ENCODE measurements at places on chromosomes 1 and 21.
A peak's percentile ranks its signal among the peaks of the same experiment; 100 is the strongest.

- H3K4me1 ChIP-seq = no peaks in the 10 kb centered on the region
- H3K27me3 ChIP-seq = no peaks in the 10 kb centered on the region
- no peak overlapping the region for H3K27ac ChIP-seq
- peaks cover 4% of the 10 kb centered on the region for H3K36me3 ChIP-seq
- no peak for DNase-seq
These were observed 7.5 kb downstream of the TAF1A start for GRCh38 chr1:222582099-222582774.

- no peak overlapping the region for H3K27ac ChIP-seq
- DNase-seq = no peak
- H3K4me3 ChIP-seq = no peak overlapping the region
- peaks cover 5% of the 10 kb centered on the region for H3K27me3 ChIP-seq
These were observed 52.3 kb upstream of the TIAM1 start for GRCh38 chr21:31396399-31396798.

DNA sequence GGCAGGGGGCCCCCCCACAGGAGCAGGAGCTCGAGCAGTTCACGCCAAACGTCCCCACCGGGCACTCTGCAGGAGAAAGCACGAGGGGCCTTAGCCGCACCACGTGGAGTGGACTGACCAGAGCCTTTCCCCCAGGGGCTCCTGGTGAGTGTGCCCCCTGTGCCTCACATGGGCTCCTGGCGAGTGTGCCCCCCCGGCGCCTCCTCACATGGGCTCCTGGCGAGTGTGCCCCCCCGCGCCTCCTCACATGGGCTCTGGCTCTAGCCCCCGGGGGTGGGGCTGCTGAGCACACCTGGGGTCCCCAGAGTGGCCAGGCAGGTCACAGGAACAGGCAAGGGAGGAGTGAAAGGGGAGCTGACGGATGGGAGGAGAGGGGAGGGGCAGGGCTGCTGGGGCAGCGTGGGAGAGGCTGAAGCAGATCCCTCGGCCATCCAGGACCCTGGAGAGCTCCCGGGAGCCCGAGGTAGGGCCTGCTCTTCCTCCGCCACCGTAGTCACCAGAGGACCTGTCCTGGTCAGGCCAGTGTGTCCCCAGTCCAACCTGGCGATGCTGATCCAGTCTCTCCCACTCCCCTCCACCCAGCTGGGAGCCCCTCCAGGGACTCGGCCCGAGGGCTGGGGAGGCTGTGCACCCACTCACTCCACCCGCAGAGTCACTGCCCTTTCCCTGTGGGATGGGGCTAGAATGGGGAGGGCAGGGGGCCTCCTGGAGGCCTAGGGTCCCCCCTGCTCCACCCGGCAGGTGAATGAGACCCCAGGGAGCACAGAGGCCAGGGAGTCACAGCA, 47.6 kb downstream of the ARHGEF16 start:
- no peak overlapping the region for H3K27ac ChIP-seq
- H3K4me1 ChIP-seq = no peaks in the 10 kb centered on the region
- no peaks in the 10 kb centered on the region for H3K27me3 ChIP-seq
- H3K36me3 ChIP-seq = no peaks in the 10 kb centered on the region

DNA sequence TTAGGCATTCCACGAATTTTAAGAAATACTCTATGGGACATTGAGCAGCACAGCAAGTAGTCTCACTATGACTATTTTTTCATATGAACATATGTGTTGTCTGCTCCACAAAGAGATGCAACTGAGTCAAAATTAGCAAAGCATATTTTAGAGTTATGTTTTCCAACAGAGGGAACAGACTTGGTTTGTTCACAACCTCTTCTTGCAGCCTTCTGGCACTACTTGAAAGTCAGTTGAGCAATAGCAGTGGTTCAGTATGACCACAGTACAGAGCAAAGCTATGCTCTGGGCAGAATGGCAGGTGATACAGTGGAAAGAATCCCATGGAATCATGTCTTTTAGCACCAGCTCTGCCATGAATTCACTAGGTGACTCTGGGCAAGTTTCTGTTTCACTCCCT, 5.2 kb downstream of the CCN1 start:
- no peaks in the 10 kb centered on the region for H3K27me3 ChIP-seq
- DNase-seq = no peak
- H3K36me3 ChIP-seq = no peaks in the 10 kb centered on the region
- no peak overlapping the region for H3K27ac ChIP-seq

- no peaks in the 10 kb centered on the region for H3K36me3 ChIP-seq
- H3K4me3 ChIP-seq = no peak overlapping the region
- peaks cover 8% of the 10 kb centered on the region for H3K4me1 ChIP-seq
- DNase-seq = no peak
- H3K27me3 ChIP-seq = peaks cover 10% of the 10 kb centered on the region
These were observed 20.8 kb upstream of the LAPTM5 start for GRCh38 chr1:30778154-30778978.

DNA sequence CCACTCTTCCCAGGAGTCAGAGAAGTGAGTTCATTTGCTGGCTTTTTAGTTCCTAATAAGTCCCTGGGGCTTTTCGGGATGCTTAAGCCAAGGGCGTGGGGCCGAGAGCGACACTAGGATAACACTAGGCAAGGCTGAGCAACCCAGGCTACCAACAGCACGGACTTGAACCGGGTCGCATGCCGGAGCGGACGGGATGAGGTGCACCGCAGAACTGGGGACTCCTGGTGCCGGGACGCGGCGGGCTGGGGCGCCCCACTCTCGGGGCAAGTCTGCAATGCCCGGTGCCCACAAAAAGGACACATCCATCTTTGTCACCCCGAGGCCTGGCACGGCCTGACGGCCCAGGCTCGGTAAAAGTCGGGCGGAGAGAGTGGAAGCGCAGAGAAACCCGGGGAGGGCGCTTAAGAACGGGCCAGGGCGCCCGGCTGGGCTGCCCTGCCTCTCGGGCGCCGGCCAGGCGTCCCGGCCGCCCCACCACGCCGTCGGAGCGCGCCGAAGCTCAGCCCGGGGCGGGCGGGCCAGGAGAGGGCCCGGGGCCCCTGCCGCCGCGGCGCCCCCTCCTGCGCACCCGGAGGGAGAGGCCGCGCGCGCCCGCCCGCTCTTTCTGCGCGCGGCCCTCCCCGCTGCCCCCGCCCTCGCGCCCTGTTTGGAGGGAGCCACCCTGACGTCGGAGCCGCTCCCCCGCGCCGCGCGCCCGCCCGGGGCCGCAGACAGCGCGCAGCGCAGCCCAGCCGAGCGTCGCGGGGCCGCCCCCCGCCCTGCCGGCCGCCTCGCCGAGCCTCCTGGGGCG, at the start of gene NBL1:
NBL1 (plus strand) TSS at position 710 of the 793 bp plus-strand sequence. CDS start 10,720 bp downstream, outside the sequence.
- H3K27me3 ChIP-seq = no peaks in the 10 kb centered on the region
- no peaks in the 10 kb centered on the region for H3K36me3 ChIP-seq
- peak within 1 kb of the TSS; percentile 81 for H3K4me3 ChIP-seq
- peak within 1 kb of the TSS; percentile 82 for H3K27ac ChIP-seq
- peak; percentile 83 for DNase-seq

DNA sequence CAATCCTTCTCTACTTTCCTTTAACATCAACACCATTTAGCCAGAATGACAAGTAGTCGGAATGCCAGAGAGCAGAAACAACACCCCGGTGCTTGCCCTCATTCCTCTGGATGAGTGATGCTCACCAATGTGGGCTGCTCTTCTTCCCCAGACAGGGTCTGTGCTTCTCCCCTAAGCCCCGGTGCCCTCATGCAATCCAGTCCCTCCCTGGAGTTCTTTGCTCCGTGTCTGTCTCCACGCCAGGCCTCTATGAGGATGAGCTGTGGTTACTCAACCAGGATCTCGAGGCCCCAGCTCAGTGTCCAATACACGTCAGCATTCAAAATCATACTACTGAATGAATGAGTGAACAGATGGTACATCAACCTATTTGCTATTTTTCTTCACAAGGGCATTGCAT, 29.7 kb upstream of the PDE9A start:
- H3K4me3 ChIP-seq = no peak overlapping the region
- no peaks in the 10 kb centered on the region for H3K4me1 ChIP-seq
- H3K27me3 ChIP-seq = peaks cover 28% of the 10 kb centered on the region
- H3K27ac ChIP-seq = no peak overlapping the region
- no peak for DNase-seq

- no peak for DNase-seq
- H3K4me3 ChIP-seq = no peak overlapping the region
- no peaks in the 10 kb centered on the region for H3K4me1 ChIP-seq
These were observed 138.5 kb downstream of the CLIC6 start for GRCh38 chr21:34807146-34807880.

GRCh38 chr1:18217398-18218043, 109.9 kb downstream of the IGSF21 start:
- H3K4me3 ChIP-seq = no peak overlapping the region
- H3K27ac ChIP-seq = no peak overlapping the region
- H3K27me3 ChIP-seq = peaks cover 30% of the 10 kb centered on the region
- no peaks in the 10 kb centered on the region for H3K4me1 ChIP-seq
- no peak for DNase-seq
- no peaks in the 10 kb centered on the region for H3K36me3 ChIP-seq

GRCh38 chr1:53878492-53879105, 11.0 kb downstream of the YIPF1 start:
- no peaks in the 10 kb centered on the region for H3K27me3 ChIP-seq
- H3K36me3 ChIP-seq = no peaks in the 10 kb centered on the region
- no peaks in the 10 kb centered on the region for H3K4me1 ChIP-seq
- H3K27ac ChIP-seq = no peak overlapping the region
- H3K4me3 ChIP-seq = no peak overlapping the region

- no peak overlapping the region for H3K4me3 ChIP-seq
- H3K36me3 ChIP-seq = no peaks in the 10 kb centered on the region
- no peaks in the 10 kb centered on the region for H3K4me1 ChIP-seq
- DNase-seq = no peak
- H3K27ac ChIP-seq = no peak overlapping the region
These were observed 80.9 kb downstream of the BACH1 start for GRCh38 chr21:29379517-29380054.

GRCh38 chr1:8733484-8733883, 84.0 kb downstream of the RERE start:
- no peaks in the 10 kb centered on the region for H3K27me3 ChIP-seq
- no peak overlapping the region for H3K4me3 ChIP-seq
- H3K27ac ChIP-seq = no peak overlapping the region
- peaks cover 14% of the 10 kb centered on the region for H3K4me1 ChIP-seq

GRCh38 chr1:47803815-47804501, 193.2 kb downstream of the TRABD2B start:
- no peak overlapping the region for H3K4me3 ChIP-seq
- H3K27me3 ChIP-seq = no peaks in the 10 kb centered on the region
- no peak for DNase-seq

GRCh38 chr1:74145086-74145485, 52.9 kb downstream of the LRRIQ3 start:
- DNase-seq = no peak
- no peak overlapping the region for H3K27ac ChIP-seq
- no peaks in the 10 kb centered on the region for H3K36me3 ChIP-seq
- H3K4me1 ChIP-seq = no peaks in the 10 kb centered on the region

Data from heart right ventricle (tissue), 16 donors.